ENCODE measurements at places on chromosomes 11 and 22. TPM values are rescaled to one million over a fixed set of nuclear protein-coding genes. Genes with fewer than 3 reads are reported as not detected.

The UBQLNL gene
- total RNA-seq = 1.6 TPM

The SLC29A2 gene
- total RNA-seq = 10.1 TPM

The PNPLA5 gene
- total RNA-seq = not detected

The CHRM1 gene
- total RNA-seq = 107 TPM

- no peak for DNase-seq
Observed at GRCh38 chr11:44575288-44575672, 9.8 kb downstream of the CD82 start.

- DNase-seq = no peak
Observed at GRCh38 chr11:115411120-115411519, 93.1 kb downstream of the CADM1 start.

GRCh38 chr11:79352349-79352703 is 88.5 kb downstream of the TENM4 start:
- no peak for DNase-seq

DNA sequence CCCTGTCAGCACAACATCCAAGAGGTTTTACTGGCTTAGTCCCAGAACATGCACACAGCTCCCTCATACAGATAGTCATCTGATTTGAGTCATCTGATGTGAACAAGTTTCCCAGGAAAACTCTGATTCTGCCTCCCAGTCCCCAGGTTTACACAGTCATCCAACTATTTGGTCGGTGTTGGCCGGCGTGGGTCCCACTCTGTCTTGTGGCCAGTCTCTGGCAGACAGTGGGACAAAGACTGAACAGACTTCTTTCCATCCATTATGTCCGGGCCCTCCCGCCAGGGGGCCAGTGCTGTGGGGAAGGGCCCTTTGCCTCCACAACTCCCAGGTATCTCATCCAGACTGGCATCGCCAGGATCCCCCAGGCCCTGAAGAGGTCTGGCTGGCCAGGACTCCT is 60.0 kb downstream of the BTG4 start:
- no peak for DNase-seq

DNA sequence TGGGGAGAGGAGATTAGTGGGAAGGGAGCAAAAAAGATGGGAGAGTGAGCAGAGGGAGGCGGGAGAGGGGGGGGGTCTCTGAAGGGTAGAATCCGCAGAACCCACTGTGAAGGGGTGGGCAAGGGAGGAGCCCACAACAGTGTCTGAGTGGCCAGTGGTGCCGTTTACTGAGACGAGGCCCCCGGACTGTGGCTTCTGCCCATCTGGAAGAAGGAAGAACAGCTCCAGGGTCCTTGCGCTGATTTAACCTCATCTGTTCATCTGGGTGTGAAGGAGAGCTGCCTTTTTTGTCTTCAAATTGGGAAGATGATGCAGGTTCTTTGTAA is 45.7 kb upstream of the ANO1 start:
- no peak for DNase-seq

DNA sequence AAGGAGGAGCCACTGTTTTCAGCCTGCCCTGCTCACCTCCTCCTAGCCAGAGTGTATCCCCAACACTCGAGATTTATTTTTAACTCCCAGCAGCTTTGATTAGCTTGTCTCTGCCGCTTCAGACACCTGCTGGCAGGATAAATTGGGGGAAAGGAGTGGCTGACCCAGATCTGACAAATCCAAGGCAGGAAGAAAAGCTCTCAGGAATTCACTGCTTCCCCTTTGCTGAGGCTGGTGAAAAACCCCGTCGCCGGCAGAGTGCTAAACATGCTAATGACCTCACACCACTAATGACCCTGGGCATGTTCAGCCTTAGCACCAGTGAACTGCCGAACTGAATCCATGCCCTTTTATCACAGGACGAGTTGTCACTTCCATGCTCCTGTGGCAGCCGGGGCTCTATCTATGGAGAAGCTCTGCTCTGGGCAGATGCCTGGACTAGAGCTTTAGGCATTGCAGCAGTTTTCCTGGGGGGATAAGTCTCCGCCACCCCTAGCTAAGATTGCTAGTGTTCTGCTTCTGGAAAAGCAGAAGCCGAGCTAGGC is 52.2 kb downstream of the FEZ1 start:
- no peak for DNase-seq

Data from prostate gland (tissue), 2 donors.